ENCODE measurements at places on chromosomes 4 and X.
A peak's percentile ranks its signal among the peaks of the same experiment; 100 is the strongest.

- DNase-seq = no peak
Observed at GRCh38 chr4:175708739-175709138, 103.3 kb downstream of the GPM6A start.

DNA sequence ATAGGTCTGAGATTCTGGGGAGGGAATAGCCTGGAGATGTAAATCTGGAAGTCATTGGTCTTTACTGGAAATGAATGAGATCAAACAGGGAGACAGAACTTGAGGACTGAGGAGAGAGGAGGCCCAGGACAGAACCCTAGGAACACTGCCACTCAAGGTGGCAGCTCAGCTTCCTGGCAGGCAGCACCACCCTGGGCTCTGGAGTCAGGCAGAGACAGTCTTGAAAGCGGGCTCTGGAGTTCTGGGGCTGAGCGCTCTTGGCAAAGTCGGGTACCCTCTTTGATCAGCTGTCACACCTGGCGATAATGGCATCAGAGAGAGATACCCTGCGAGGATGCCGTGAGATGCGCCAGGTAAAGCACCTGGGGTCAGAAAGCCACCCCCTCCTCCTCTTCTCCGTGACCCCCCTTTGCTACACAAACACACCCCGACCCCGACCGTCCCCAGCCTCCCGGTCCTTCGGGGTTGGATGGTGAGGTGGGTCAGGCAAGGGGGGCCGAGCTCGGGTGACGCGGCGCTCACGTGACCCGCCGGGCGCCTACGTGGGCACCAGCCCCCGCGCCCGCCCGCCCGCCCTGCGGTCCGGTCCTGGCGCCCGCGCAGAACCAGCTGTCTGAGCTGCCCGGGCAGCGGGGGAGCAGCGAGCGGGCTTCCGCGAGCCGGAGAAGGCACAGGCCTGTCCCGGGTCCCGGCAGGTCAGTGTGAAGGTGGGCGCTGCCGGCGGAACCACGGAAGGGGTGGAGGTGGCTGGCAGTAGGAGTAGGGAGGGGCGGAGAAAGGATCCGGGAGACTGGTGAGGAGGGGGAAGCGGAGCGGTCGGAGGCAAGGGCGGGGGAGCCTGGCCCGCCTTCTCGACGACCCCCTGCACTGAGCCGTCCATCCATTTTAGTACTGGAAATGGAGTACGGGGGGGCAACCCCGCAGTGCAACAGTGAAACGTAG is at the start of gene TCEAL3:
Gene TCEAL3, plus strand, starts transcription at position 600 of the 942 bp plus-strand sequence. CDS start 1,102 bp downstream, outside the sequence.
- peak; percentile 20 for DNase-seq

GRCh38 chr4:1446502-1447386 is 40.5 kb upstream of the NKX1-1 start:
- no peak for DNase-seq

DNA sequence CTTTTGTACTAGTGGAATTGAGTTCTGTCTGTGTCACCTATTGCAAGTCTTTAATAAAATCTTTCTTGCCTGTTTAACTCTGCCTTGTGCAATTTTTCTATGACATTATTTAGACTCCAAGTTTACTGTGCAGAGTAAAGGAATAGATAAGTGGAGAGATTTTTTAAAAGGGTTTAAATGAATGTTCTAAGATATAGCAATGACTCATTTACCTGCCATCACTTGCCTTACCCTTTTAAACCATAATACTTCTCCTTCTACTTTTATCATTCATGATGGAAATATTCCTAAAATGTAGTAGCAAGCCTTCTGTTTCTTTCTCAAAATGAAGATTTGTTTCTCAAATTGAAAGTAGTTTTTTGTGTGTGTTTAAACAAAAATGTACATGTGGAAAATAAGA is 782.8 kb upstream of the MAGEB2 start:
- no peak for DNase-seq

GRCh38 chr4:475962-476361 is 23.0 kb downstream of the ZNF721 start:
- DNase-seq = no peak

DNA sequence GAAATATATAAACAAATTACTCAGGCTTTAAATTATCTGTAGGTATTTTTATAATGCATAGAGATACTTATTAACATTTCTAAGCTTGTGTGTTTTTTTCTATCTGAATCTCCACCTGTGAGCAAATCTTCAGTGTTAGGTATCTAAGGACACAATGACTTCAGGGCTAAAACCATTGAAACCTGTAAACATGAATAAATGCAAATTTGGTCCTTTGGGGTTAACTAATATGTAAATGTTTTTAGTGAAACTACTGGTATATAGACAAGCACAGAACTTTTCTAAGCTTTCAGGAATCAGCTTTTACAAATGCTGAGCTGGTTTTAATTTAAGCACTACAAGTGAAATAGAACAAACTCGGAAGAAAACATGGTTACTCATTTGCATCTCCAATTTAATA is 147.9 kb downstream of the FBXO8 start:
- no peak for DNase-seq

DNA sequence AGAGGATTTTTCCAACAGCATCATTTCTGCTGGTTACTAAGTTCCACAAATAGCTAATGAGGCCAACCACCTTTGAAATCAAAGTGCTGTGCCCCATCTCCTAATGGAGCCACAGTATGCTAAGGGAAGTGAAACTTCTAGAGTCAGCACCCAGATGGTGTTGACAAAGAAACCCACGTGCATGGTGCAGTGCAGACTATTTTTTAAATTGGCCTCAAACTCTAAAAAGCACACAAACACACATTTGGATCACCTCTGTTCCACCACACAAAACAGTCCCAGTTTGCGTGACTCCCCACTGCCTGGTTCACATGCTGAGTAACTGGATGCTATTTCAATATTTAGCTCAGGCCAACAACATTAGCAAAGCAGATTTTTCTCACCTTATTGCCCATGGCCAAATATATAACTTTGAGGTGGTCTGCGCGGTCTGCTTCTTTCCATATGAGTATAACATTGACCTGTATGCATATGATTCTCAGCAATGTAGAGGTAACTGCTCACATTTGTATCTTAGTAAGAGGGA is 69.9 kb downstream of the AMELX start:
- no peak for DNase-seq

GRCh38 chr4:13985837-13986236 is 358.3 kb upstream of the BOD1L1 start:
- no peak for DNase-seq

All from T-helper 2 cell (primary cell).